ENCODE measurements at places on chromosomes 7 and 10.

DNA sequence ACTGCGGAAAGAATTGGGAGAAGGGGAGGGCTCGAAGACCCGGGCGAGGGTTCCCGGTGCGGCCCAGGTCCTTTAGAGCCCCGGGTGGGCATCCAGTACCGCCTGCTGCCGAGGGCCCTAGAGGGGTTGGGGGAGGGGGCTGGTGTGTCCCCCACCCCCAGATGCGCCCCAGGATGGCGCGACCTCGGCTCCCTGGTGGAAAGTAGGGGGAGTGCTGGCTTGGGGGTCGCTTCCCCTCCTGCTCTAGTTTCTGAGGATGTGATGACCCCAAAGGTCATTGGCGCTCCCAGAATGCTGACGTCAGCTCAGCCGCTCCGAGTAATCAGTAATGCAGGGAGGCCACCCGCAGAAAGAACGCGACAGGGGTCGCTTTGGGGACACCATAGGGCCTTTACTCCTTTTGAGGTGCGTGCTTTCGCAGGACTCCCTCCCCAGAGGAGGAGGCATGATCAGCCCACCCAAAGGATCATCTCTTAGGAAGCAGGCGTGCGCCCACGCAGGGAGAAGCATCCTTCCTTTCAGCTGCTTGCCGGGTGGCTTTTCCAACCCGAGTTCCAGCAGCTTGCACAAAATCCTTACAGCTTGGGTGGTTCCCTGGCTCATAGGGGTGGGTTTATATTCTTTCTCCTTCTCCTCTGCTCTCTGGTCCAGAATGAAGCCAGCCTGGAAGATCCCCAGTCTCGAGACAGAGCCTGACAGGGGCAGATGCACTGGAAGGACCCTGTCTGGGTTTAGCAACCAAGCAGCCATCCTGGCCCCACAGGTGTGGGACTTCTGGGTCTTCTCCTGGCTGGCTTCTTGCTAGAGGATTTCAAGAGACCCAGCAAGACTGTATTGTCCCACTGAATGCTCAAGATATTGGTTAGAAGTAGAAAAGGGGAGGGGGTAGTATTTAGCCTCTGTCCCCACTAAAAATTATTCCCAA, 1.3 kb upstream of the PRKAG2 start:
- no peak for DNase-seq

GRCh38 chr10:69769395-69769992, 32.2 kb upstream of the COL13A1 start:
- DNase-seq, result no peak

DNA sequence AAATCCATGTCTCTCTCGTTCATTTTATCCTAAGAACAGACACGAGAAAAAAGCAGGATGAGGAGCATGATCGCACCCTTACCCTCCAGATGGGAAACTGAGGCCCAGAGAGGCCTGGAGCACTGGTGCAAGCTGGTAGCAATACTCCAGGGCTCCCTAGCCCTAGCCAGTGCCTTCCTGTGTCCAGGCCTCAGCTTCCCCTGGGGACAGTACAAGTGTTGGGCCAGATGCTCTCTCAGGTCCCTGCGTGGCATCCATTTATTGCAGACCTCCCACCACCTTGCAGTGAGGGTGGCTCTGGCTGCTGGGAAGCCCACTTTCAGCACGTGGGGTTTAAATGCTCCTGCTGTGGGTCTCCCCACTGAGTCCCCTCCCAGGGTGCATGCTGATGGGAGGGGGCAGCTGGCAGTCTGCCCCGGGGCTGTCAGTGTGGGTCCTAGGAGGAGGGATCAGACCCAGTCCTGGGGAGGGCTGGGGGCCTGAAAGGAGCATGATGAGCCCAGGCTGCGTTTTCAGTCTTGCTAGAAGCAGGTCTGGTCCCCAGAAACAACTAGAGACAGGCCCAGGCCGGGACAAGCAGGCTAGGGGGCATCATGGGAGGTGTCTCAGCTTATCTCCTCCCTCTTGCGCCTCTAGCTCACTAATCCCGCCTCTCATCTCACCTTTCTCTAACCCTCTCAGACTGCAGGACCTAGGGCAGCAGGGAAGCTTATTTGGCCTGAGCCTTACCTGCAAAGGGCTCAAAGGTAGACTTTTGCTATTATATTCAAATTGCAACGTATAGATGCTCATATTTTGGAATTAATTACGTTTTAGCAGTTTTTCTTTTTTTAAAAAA, 662 bp upstream of the PPIF start:
- no peak for DNase-seq

DNA sequence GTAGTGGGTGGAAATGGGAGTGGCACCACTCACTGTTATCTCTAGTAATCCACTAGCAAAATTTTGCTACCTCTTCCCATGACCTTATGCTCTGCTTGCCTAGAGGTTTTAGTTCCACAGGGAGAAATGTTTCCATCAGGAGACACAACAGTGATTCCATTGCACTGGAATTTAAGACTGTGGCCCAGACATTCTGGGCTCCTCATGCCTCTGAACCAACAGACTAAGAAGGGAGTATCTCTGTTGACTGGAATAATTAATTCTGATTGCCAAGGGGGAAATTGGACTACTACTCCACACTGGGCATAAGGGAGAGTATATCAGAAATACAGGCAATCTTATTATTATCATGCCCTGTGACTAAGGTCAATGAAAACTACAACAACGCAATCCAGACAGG, 16.2 kb upstream of the BRAF start:
- DNase-seq, result no peak

- peak; percentile 91 for DNase-seq
Observed at GRCh38 chr7:151085691-151086620, at the start of gene AGAP3. Gene AGAP3 (plus strand): TSS chr7:151086475. CDS start chr7:151086742, 267 bp downstream.

DNA sequence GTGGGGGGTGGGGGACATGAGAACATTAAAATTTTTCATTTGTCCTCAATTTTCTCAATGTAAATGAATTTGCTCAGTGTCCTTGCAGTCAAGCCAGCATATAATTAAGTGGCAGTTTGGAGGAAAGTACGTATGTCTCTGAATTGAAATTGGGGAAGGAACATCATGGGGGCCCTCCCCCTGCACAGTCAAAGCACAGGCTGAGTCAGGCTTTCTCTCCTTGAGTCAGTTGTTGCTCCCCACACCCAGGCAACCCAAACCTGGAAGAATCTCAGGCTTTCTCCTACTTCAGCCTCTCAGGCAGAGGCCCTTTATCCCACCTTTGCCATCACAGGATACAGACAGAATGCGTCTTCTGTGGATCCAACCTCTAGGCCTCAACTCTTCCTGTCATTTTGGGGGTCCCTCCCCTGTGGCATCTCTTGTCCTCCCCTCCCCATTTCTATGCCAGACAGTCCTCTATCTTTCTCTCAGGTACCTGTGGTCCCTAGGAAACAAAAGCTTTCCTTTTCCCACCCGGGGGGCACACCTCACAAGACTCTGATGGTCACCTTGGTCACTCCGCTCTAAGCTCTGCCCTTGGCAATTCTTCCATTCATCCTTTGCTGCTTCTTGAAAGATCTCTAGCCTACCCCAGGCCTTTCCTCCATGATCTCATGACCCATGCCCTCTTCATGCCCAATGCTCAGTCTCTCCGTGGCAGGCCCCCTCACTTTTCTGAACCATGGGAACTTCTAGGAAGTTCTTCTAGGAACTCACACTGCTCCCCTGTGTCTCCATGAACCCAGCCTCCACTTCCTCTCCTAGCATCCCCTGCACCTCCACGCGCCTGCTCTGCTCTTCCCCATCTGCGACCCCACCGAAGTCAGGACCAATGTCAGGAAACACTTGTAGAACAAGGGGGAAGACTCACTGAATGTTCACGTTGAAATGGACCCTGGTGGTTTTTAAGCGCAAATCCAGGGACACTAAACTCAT, 40.4 kb downstream of the CREB3L2 start:
- no peak for DNase-seq

DNA sequence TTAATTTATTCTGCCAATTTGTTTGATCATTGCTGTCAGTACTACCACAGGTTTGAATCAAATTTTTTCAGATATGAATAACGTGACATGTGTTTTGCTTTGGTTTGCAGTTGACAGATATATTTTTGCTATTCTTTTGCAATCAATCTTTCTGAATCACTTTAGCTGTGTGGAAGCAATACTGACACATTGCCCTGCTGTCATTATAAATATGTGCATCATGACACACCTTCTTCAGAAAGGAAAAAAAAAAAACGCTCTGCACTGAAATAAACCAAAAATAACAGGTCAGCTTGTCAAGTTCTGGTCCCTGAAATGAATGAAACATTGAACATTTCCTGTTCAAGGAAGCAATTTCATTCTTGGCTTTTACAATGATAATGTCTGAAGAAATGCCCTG, 93.8 kb upstream of the FAM13C start:
- DNase-seq, result no peak

GRCh38 chr7:139710036-139710435, 67.8 kb downstream of the HIPK2 start:
- DNase-seq, result no peak

DNA sequence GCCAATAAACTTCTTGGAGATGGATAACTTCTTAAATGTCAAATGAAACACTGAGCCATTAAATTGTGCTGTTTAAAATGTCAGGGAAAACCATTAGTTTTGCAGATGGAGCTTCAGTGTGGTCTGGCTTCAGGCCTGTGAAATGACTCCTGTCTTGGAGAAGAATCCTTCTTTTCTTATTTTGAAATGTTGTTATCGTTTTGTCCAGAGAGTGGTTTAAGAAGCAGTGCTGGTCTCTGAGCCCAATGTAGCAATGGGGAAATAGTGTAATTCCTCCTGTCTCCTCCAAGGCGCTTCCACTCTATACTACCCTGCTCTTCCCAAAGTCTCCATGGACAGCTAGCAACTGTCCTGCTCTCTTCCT, 177.6 kb downstream of the REEP3 start:
- DNase-seq, result no peak

DNA sequence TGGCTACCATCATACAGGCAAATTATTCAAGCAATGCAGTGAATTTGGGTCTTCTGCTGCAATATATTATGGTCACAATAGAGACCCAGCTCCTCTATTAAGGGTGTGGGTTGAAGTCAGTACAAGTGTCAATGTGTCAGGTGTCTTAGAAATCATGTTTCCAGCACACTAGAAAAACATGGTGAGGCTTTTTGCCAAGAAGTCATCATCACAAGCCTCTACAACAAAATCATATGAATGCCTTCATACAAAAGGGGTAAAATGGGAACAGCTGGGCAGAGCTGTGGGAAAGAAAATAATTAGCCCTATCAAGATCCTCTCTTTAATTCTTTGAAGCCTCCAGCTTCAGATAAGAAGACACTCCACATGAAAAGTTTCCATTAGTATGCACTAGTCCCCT, 37.2 kb downstream of the FAM13C start:
- no peak for DNase-seq
